Renal cortex interstitium (tissue), 15 donors: ENCODE measurements at places on chromosomes 12 and 14. TPM values are rescaled to one million over a fixed set of nuclear protein-coding genes. Genes with fewer than 3 reads are reported as not detected.

DNA sequence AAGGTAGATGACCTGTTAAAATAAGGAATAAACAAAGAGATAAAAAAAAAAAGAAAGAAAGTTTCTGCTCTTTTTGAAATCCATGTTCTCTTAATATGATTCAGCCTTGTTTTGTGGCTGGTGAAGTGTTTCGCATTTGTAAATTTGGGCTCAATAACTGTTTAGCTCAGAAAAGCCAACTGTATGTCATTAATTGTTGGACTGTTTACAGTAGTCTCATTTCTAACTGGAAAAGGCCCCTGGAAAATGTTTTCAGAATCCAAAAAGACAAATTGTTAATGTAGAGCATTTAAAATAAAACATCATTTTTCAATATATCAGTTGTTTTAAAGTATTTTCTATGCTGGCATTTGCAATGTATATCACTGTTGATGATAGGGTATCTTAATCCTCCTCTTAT, 47.4 kb upstream of the DYRK2 start:
- DNase-seq = no peak

DNA sequence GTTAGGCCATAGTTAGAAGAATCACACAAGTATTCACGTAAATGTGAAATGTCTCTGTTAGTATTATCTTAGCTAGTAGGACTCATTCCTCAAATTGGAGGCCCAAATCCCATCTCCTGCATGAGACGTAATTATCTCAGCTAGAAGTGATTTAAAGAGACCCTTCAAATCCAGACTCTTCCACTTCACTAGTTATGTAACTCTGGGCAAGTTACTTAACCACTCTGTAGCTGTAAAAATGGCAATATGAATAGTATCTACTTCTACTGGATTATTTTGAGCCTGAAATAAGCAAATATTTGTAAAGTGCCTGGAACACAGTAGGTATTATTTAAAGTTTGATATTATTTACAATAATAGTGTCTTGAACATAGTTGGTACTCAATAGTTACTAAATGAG, 28.4 kb upstream of the CDKL1 start:
- no peak for DNase-seq

Gene OVCH1
- polyA plus RNA-seq = 0.67 TPM

Gene ASCL1
- polyA plus RNA-seq = 0.12 TPM
